ENCODE measurements at places on chromosomes 12 and 14.

DNA sequence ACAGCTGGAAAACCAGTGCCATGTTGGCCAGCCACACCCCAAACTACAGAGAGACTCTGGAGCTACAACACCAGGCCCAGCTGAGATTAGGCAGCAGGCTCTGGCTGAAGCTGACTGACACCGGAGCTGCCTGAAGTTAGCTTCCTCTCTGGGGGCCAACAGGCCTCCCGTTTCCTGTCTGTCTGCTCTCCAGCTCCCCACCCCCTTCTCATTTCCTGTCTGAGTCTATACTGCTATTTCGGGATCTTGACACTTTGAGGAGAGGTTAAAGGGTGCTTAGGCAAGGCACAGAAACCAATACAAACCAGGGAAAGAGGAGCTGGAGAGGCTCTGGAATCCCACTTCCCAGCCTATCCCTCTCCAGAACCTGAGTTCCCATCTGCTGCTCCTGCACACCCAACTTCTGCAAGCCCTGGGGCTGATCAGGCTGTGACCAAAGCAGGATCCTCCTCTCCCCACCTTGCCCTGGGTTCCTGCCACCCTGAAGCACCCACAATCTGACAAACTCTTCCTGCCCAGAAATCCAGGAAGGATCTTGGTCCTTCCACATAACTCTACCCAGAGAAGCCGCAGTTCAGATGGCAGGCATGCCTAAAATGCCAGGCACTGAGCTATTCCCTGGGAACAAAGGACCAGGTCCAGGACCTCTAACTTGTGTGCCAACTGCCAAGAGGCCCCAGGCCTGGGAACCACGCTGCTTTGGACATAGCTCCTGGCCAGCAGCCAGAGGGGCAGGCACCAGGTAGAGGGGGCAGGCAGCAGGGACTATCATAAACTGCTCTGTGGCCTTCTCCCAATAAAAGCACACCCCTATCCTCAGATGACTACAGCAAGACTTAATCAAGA is 39.9 kb downstream of the PRPF40B start:
- DNase-seq, result peak; percentile 78

DNA sequence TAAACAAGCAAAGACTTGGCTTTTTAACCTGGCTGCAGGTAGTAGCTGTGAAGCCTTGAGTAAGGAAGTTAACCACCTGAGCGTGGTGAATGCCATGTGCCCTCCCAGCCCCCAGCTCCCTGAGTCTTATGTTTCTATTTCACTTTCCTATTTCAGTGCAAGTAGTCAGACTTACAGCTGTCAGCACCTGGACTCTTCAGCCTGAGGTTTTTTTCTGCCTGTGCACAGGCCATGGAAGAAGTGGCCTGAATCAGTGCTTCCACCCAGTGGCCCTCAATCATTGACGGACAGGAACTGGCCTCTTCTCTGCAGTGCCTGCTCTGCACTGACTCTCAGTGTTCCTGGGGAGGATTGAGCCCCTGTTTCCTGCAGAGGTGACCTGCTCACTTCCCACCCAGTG is 796.4 kb downstream of the MED13L start:
- DNase-seq, result no peak

DNA sequence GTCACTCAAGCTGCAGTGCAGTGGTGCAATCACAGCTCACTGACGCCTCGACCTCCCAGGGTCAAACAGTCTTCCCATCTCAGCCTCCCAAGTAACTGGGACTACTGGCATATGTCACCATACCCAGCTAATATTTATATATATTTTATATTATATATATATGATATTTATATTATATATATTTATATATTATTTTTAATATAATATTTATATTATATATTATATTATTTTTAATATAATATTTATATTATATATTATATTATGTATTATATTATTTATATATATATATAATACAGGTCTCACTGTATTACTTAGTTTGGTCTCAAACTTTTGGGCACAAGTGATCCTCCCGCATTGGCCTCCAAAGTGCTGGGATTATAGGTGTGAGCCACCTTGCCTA is 9.4 kb downstream of the ZNF84 start:
- no peak for DNase-seq

DNA sequence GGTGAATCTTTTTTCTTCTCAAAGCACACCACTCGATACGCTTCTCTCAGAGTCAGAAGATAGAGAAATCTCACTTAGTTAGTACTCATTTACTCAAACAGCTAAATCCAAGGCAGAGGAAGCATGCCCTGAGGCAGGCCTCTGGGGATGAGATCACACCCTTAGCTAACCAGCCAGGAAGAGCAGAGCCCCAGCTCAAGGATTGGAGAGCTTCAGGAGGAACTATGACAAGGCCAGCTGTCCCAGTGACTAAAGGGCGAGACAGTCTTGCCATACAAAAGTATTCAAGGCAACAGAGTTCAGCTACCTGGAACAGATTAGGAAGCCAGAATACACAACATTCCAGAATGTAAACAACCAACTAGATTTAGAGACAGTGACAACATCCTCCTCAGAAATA is 197.7 kb upstream of the CCDC196 start:
- DNase-seq, result no peak

DNA sequence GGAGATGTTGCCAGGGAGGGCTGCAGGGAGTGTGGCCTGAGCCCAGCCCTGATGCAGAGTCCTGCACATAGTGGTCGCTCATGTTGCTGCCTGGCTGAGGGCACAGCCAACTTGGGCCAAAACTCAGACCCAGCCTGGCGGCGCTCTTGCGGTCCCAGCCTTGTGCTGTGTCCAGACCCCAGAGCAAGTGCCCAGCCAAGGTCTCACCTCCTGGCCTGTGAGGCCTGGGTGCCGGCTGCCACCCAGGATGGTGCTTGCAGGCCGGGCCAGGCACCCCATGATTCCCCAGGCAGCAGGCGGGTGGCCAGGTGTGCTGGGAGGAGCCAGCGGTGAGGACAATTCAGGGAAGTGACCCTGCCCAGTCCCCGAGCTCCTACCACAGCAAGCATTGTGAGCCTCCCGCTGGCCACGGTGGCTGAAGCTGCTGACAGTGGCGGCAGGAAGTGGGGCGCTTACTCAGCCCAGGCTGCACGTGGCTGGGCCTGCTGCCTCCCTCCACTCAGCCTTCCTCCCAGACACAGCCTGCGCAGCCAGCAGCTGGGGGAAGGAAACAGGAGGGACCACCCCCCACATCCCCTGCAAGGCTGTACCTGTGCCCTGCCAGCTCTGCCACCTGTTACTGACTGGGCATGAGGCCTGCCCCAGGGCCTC is 17.7 kb upstream of the PGF start:
- peak; percentile 42 for DNase-seq

DNA sequence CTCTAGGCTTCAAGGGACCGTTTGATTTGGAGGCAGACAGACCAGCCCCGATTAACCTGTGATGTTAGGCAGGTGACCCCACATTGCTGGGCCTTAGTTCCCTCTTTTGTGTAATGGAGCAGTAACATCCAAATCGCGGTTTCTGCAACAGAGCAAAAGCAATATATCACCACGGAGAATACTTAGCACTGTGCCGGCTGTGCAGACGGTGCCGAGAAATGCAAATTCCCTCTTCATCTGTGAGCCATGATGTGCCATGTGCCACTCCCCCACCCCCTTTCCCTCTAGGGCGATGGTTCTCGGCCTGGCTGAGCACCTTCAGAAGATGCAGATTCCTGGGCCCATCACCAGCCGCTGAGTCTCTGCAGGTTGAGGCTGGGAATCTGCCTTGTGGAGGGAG is 10.9 kb downstream of the BCL7A start:
- DNase-seq, result no peak
